Right lung (tissue), 10 donors: ENCODE measurements at places on chromosomes 7 and 10.
A peak's percentile ranks its signal among the peaks of the same experiment; 100 is the strongest.

DNA sequence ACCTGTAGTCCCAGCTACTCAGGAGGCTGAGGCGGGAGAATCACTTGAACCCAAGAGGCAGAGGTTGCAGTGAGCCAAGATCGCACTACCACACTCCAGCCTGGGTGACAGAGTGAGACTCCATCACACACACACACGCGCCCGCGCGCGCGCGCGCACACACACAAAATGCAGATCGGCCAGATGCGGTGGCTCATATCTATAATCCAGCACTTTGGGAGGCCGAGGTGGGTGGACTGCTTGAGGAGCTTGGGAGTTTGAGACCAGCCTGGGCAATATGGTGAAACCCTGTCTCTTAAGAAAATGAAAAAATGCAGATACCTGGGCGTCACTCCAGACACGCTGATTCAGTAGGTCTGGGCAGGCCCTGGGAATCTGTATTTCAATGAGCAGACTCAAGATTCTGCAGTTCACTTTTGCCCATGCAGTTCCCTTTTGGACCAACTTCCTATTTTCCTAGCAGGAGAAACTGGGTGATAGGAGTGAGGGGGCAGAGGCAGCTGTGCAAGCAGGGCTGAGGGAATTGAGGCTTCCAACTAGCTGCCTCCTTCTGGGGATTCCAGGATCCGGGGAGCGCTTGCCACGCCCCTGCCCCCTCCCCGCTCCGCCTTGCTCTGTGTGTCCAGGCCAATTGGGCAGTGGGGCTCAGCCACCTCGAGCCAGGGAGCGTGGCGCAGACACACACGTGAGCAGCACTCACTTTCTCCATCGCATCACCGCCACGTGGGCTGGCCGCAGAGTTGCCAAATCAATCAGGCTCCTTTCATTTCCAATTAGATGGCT is 173.6 kb downstream of the SH3PXD2A start:
- no peak for DNase-seq

DNA sequence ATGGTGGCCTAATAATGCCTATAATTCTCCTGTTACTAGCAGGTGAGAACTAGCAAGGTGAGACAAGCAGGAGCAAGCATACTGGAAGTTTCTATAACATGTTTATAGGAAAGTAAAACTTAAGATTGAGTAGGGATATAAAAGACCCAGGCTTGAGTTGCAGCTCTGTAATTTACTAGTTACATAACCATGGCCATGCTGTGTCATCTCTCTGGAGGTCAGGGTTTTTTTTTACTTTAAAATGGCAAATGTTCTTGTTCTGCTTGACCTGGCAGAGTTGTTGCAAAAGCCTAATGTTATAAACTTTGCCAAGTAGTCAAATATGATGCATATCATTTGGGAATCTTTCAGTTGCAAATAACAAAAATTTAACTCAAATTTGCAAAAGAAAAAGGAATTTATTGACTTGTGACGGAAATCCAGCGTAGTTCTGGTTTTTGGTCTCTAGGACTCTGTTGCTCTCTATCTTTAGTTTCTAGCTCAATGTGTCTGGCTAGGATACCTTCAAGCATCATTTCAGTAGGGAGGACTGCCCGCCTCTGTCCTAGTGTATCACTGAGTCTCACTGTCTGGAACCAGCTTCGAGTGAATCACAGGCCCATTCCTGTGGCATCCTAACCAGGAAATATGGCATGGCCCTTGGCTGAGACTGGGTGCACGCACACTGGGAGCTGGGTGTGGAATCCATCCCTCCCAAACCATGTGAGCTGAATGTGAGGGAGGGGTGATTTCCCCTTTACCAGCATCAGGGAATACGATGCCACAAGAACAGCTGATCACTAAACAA is 67.9 kb downstream of the ADAM22 start:
- no peak for DNase-seq

DNA sequence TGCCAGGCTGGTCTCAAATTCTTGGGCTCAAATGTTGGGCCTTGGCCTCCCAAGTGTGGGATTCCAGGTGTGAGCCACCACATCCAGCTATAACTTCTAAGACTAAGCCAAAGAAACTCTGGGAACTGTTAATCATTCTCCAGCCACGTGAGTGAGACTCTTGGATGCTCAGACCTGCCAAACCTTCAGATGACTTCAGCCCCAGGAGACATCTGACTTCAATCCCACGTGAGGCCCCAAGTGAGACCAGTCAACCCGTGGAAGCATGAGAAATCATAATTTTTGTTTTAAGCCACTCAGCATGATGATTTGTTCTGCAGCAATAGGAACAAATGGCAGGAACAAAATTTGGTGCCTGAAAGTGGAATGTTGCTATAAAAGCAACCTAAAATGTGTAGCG is 4.3 kb upstream of the PCBD1 start:
- DNase-seq = no peak

GRCh38 chr10:90583416-90583815 is 274.4 kb downstream of the HTR7 start:
- DNase-seq = no peak

DNA sequence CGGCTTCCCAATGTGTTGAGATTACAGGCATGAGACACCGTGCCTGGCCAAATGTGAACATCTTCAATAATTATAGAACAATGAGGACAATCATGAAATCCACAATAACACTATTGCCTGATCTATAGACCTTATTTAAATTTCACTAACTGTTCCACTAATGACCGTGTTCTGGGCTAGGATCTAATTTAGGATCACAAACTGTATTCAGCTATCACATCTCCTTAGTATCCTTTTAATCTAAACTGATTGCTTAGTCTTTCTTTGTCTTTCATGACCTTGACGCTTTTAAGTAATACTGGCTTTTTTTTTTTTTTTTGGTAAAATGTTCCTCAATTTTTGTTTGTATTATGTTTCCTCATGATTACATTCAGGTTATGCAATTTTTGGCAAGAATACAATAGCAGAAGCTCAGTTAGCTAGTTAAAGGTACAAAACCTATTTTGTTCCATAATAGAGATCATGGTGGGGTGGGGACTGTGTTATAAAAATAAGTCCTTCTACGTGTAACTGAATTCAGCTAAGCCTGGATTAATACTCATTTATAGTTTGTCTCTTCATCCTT is 158.4 kb downstream of the AOAH start:
- no peak for DNase-seq

DNA sequence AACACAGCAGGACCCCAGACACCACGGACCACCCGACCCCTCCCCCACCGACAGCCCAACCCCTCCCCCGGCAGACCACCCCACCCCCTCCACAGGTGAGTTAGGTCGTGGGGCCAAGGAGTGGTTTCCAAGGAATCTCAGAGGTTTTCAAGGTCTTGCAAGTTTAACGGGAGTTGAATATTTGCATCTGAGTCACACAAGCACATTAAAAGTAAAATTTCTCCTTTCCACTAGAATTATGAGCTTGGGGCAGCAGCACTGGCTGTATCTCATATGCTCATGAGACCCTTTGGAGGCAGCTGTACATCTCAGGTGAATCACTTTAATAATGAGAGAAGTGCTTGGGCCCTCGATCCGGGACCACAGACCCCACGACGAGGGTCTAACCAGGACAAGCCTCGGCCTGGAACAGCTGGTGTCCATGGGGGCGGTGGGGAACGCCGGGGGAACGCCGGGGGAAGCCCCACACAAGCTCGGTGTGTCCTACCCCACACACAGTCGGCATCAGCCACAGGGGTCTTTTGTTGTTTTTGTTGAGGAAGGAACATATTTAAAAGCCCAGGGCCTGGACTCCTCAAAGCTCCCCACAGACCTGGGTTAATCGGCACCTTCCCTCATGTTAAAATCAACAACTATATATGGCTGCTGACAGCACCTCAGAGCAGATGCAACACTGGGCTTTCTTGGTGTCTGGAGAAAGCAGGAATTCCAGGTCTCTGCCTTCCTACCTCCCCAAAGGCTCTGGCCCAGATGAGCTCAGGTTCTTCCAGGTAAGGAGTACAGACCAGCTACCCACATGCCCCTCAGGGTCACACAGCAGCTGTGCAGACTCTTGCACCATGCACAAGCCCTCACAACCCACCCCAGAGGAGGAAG is 130.3 kb downstream of the DIP2C start:
- no peak for DNase-seq

- no peak for DNase-seq
Observed at GRCh38 chr10:20372748-20373147, 524.4 kb downstream of the NEBL start.

- no peak for DNase-seq
Observed at GRCh38 chr7:101436221-101436735, 73.6 kb downstream of the COL26A1 start.

GRCh38 chr10:6024334-6024682 is 37.9 kb downstream of the IL2RA start:
- DNase-seq = no peak

DNA sequence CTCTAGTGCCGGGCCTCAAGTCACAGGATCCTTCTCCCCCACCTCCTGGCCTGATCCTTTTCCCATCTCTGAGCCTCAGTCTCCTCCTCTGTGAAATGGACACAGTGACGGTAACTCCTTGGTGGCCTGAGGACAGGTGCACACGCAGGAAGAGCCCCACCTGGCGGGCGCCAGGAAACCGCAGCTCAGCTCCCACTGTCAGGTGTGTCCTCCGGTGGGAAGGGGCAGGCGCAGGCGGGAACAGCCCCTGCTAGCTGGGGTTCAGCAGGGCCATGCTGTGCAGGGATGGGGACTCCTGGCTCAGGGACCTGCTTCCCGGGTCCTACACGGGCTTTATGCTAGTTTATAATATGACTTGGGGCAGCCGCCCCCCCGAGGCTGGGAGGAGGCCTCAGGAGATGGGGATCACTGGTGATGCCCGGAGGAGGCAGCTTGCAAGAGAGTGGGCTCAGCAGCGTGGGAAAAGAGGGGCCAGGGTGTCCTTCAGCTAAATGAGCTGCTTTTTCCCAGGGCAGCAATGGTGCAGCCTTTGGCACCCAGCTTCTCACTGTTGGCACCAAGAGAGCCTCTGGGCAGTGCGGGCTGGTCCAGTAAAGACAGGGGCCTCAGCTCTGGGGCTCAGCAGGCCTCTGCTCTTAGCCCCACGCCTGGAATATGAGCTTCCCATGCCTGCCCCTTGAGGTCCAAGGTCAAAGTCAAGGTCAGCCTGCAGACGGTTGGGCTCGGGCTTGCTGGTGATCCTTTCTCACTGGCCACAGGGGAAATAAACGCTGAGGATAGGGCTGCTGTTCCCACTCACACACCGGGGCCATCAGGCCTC is 68.0 kb upstream of the FAM20C start:
- no peak for DNase-seq

GRCh38 chr7:151851145-151851751 is 25.7 kb downstream of the PRKAG2 start:
- DNase-seq = peak; percentile 53

DNA sequence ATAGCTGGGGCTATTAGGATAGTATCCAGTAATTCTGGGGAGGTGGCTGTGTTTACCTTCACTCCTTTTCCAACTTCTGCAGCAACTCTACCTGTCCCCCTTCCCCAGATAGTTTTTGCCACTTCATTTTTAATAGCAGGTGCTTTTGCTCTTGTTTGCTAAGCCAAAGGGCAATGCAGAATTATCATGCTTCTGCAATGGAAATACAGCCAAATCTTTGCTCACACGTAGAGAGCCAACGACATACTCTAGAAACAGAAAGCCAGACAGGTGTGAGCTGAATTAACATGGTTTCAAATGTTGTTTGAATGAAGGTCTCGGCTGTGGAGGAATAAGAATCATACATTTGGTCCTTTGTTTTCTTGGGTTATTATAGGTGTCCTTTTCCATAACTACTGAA is 14.4 kb downstream of the PLEKHS1 start:
- no peak for DNase-seq

DNA sequence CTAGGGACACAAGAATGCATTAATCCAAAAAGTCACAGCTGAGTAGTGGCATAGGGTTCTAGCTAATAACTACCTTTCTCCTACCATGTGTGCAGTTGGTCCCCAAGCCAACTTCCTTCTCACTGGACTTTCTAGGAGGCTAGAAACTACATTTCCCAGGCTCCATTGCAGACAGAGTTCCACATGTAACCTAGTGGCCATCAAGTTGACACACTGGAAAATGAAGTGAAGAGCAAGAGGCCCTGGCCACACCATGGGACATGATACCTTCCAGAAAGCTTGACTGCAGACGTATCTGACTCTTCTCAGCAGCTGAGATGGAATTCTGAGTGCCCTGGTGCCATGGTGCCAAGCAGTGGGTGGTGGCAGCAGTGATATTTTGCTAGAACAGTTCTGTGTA is 49.8 kb upstream of the TMEM273 start:
- no peak for DNase-seq

- DNase-seq = peak; percentile 98
Observed at GRCh38 chr10:22003177-22003963, at the start of gene DNAJC1. Gene DNAJC1, minus strand, starts transcription at chr10:22003730. Its CDS starts 296 bp downstream, at chr10:22003434.

- DNase-seq = no peak
Observed at GRCh38 chr10:32461203-32461602, 15.3 kb downstream of the CCDC7 start.
